Colonic mucosa (tissue), 4 donors: ENCODE measurements at places on chromosomes 13 and 19.

GRCh38 chr13:20924758-20925394 lies 22.3 kb upstream of the XPO4 start:
- DNase-seq = peak; percentile 84

GRCh38 chr19:6590258-6590826 lies 608 bp downstream of the CD70 start:
- no peak for DNase-seq

DNA sequence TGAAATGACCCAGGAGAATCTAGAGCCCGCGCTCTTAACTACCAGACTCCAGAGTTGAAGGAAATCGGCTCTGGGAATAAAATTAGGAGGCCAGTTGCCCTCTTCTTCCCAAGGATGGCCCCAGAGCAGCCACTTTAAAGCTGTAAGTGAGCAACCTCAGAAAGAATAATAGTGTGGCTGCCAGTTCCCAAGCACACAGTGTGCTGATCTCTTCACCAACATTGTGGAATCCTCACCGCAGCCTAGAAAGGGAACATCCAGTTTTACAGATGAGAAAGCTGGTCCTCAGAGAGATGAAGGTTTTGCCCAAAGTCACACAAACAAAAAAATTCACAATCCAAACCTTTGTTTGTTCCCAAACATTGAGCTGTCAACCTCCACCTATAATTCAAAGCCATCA lies 39.6 kb downstream of the HSPH1 start:
- no peak for DNase-seq

GRCh38 chr13:96925916-96926628 lies 68.2 kb downstream of the OXGR1 start:
- DNase-seq = peak; percentile 34

DNA sequence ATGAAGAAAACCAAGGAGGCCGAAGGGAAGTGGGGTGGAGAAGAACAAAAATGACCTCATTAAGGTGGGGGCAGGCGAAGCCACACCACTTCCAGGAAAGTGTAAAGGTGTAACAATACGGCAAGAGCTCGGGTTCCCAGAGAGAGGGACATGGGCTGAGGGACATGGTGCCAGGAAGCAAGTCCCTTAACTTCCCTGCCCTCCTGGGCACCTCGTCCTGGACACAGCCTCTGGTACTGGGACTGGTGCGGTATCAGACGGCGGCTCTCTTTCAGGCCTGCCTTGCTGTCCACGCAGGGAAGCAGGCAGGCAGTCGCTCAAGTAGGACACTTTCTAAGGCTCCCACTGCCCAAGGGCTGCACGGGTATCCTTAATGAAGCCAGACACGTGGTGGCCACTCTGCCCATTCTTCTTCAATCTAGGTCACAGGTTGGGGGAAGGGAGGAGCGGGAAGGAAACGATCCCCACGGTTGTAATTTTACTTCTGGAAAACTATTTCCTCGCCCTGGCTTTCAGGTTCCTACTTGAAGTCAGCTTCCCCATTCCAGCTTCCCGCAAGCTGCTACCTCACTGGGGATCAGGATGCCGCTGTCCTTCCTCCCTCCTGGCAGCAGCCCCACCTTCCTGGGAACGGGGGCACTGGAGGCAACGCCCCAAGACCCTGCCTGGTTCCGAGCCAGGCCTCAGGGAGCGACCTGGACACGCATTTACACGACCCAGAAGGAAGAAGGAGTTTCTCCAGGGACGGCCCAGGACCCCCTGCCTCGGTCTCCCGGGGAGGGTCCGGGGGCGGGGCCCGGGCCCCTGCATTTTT lies 1.2 kb downstream of the AP3D1 start:
- DNase-seq = peak; percentile 57

DNA sequence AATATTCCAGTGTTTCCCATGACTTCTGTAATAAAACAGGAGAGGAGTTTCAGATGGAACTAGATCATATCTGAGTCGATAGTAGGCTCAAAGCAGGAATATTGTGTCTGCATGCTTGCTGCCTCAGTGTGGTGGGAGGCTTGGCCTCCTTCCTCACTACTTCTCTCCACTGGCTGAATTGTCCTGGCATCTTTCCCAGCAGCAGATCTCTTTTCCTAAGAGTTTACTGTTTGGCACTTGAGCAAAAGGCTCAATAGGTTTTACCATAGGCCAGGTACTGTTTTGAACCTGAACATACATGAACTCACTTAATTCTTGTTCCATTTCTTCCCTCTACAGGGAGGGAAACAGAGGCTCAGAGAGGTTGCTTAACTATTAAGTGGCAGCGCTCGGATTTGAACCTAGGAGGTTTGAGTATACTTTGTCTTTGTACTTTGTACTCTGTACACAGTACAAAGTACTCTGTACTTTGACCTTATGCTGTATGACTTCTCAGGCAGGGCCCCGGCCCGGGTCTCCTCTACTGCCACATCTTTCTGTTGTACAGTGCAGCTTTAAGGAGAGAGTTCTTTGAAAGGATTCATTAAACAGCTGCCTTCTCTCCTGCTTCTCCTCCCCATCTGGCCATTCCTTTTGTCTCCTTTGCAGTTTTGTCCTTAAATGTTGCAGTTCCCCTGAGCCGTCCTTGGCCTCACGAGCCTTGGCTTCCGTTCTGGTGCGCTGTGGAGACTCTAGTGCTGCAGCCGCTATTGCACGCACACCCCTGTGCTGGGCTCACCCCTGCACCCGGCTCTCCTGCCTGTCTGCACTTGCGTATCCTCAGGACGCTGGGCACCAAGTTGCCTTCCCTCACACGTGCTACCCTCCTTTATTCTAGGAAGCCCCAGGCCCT lies 8.1 kb downstream of the B3GLCT start:
- no peak for DNase-seq

DNA sequence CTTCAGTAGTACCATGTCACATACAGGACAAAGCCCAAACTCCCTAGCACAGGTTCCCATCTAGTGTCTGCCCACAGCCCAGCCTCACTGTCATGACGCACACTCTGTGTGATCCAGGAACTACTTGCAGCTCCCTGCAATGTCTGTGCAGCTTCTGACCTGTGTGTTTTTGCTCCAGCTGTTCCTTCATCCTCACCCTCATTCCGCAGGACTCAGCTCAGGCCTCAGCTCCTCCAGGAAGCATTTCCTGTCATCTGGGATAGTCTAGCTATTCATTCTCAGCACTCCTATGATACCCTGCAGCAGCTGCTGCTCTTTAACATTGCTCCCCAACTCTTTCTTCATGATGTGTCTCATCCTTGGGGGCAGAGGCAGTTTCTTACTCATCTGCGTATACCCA lies 56.1 kb downstream of the ENOX1 start:
- DNase-seq = no peak

GRCh38 chr13:94209117-94209516 lies 270.4 kb downstream of the DCT start:
- DNase-seq = no peak

DNA sequence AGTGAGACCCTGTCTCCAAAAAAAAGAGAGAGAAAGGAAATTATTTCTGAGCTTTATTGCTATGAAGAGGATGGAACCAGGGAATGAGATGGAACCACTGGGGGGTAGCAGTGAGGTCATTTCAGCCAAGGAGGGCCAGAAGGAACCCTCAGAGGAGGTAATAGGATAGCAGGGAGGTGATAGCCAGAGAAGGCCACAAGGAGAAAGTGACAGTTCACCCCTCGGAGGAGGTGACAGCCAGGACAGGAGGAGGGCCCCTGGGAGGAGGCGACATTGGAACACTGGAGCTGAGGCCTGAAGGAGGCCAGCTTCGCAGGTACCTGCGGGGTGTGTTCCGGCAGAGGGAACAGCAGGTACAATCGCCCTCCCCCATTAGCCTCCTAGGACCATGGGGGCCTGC lies 675 bp upstream of the PGPEP1 start:
- DNase-seq = peak; percentile 33

DNA sequence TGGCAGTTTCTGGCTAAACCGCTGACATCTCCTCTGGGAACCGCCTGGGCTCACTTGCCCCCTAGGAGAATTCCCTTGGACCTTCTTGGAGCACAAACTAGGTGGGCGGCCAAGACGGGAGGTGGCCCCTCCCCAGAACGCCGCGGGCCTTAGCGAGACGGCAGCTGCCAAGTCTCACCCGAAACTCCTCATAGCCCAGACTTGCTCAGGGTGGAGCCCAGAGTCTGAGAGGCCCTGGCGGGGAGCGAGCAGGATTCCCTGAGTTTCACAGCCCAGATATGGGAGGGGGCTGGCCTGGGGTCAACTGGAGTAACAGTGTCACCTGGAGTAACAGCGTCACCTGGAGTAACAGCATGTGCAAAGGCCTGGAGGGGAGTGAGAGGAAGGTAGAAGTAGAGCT lies 10.1 kb downstream of the TINCR start:
- DNase-seq = no peak

- DNase-seq = no peak
Observed at GRCh38 chr13:87677496-87678371, 6.6 kb downstream of the SLITRK5 start.

GRCh38 chr19:16970821-16971220 lies 55.8 kb downstream of the CPAMD8 start:
- DNase-seq = no peak

- no peak for DNase-seq
Observed at GRCh38 chr13:112767506-112768471, 78.0 kb downstream of the ATP11A start.

DNA sequence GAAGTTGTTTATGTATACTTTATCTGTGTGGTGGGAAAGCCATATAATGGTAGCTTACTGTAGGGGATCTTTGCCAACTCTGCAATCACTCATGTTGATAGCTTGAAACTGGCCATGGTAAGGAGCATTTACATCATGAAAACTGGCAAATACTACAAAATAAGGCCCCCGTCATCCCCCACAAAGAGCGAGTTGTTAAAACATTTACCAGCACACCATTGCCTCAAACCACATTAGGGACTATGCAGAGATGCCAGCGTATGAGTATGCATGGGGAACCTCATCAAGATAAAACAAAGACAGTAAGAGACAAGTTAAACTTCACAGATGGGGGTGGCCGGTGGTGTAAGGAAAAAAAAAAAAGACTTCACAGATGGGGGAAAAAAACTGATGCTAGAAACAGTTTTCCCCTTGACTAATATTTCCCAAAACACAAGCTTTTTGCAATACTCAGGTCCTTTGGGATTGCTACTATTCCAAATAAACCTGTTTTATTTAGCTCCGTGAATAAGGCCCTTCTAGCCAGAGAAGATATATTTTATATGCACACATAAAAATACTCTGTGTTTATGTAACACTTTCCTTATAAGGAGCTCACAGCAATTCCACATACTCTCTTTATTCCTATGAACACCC lies 70.6 kb upstream of the SERP2 start:
- DNase-seq = no peak

DNA sequence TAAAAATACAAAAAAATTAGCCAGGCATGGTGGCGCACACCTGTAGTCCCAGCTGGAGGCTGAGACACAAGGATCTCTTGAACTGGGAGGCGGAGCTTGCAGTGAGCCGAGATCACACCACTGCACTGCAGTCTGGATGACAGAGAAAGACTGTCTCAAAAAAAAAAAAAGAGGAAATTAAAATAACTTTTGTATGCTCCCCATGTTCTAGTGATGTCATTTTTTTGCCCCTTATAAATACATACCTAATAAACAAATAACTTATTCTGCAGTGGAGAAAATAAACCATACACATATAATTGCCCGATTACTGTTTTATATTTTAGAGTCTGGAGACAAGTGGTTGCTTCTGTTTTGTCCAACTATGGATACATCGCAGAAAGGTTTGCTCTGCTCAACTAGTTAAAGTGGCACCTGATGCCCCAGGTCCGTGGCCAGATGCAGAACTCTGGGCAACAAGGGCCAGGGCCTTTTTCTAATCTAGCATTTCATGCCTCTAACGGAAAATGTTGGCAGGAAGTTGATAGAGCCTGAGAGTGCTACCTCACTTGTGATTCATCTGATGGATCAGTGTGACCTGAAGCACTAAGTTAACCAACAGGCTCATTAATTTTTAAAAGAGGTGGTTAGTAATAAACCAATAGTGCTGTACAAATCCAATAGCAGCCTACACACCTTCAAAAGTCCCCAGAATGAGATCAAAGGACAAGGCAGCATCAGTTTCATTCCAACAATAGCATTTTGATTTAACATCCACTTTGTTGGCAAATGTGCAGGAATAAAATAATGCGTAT lies 18.8 kb downstream of the UBE2L5 start:
- DNase-seq = peak; percentile 7

DNA sequence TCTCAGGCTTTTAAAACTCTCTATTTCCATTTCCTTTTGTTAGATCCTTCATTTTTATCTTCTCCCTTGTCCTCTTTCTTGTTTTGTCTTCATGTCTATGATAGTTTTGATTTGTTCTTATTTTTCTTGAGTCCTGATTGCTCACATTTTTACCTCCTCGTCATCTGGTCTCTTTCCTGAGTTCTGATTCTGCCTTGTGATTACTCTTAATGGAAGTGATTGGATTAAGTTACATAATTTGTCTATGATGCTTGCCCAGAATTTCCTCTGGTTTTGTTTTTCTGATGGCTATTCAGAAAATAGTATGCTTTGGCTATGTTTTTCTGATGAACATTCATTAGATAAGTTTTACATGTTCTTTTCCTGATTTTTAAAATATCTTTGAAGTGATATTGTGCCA lies 102.6 kb downstream of the DNAJC3 start:
- DNase-seq = no peak

- DNase-seq = no peak
Observed at GRCh38 chr13:90253806-90254205, 1093.7 kb upstream of the MIR17HG start.

- peak; percentile 52 for DNase-seq
Observed at GRCh38 chr13:48318821-48319511, 15.4 kb downstream of the RB1 start.

GRCh38 chr19:57068921-57069697 lies 50.7 kb upstream of the USP29 start:
- no peak for DNase-seq

DNA sequence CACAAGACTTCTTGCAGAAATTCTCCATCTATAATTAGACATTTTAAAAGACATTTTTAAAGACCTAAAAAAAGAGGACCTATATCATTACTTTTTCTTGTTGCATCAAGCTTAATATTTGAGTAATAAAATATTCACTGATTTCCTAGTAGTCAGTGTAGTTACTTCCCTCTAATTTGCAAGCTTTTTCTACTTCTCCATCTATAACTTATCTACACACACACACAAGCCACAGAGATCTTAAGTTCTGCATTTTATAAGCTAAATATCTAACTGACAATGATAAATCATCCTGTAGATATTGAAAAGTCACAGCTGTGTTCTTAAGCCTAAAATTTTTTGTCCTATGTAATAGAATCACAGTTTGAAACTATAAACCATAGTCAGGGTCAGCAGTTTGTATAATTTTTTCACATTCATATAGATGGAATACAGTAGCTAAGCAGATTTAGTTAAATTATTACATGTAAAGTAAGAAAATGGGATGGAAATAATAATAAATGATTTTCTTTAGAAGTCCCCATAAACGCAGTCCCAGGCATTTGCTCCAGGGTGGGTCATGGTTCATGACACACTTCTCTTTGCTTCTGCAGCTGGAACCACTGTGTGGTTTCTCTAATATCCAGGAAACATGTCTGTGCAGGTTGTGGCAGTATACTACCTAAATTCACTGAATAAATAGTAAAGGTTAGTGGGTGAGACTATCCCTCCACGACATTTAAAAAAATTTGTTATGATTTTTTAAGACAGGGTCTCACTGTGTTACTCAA lies 60.2 kb downstream of the ESD start:
- no peak for DNase-seq
